Activated naive CD8-positive, alpha-beta T cell treated with anti-CD3 and anti-CD28 coated beads, Interleukin-2, amount 50 U/mL, for 24 hours (primary cell): ENCODE measurements at places on chromosomes 11 and 22.

GRCh38 chr11:114440971-114441763, 1.9 kb downstream of the REXO2 start:
- no peak for DNase-seq

DNA sequence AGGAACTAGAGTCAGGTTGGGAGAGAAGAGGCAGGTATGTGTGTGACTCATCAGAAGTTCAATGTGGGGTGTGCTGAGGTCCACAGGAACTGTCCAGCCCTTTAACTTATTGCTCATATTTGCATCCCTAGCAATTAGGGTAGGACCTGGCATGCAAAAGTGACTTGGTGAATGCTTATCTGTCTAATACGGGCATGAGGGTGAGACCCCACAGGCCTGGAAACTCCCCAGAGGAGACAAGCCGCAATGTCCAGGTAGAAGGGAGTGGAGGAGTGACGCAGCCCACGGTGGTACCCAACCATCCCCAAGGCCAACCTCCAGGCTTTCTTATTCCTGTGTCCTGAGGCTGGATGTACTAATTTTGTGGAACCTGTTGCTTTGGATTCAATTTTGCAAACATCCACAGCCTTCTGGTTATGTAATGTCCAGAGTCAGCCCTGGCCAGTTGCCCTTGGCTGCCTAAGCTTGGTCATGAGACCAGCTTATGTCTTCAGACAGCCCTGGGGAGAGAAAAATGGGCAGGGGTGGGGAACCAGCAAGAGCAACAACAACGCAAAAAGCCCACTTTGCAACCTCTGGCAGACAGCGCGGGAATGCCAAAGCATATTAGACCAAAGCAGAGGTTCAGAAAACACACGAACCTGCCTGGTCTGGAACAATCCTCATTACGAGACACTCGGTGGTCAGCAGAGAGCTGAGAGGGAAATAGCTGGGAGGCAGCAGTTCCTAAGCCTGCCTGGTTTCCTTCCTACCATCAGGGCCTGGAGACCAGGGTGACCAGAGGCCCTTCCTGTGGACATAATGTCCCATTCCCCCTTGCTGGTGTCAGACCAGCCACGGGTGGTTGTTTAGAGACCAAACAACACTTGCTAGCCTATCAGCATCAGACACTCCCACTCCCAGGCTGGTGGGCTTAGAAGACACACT, 49.3 kb downstream of the TIMP3 start:
- no peak for DNase-seq

DNA sequence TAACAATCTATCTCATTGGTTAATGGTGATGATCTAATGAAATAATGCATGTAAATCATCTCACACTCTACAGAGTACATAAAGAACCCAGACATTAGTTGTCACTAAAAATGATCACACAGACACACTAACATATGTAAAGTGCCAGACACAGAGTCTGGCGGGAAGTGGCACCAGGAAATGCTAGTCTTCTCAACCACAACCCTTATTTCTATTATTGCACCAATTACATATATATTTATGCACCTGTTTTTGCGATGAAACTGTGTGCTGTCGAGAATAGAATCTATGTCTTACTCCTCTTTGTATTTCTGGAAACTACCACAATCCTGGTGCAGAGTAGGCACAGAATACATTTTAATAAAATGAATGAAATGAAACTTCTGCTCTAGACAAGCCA, 25.9 kb upstream of the POU2AF3 start:
- no peak for DNase-seq

- no peak for DNase-seq
These were observed 14.0 kb downstream of the C11orf42 start for GRCh38 chr11:6219359-6219758.

- DNase-seq: no peak
These were observed 235.2 kb upstream of the B3GAT1 start for GRCh38 chr11:134647066-134647743.

GRCh38 chr11:1767399-1768140, 3.8 kb upstream of the CTSD start:
- no peak for DNase-seq

- DNase-seq: no peak
These were observed 15.7 kb downstream of the SPTY2D1 start for GRCh38 chr11:18618342-18619025.

- peak; percentile 20 for DNase-seq
These were observed 625 bp downstream of the EIF3D start for GRCh38 chr22:36528341-36528740.

DNA sequence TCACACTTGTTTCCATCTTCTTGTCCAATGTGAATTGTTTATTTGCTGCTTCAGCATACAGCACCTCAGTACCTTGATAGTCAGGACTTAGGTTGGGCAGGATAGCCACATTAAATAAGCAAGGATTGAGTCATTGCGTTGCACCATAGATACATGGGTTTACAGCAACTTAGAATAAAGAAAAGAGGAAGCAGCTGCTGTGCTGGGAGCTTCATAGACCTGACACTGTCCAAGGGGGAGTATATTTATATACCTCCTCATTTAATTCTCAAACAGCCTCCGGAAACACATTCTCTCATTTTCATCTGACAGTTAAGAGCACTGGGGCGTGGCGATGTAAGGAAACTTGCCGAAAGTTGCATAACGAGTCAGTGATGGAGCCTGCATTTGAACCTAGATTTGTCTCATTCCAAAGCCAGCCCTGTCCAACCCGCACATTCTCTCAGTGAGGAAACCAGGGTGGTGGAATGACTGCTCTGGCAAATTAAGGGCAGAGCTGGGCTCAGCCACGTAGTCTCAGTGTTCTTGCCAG, 42.2 kb downstream of the UBASH3B start:
- DNase-seq: no peak

- DNase-seq: no peak
These were observed 5.1 kb upstream of the ARFGAP3 start for GRCh38 chr22:42862045-42862734.

- DNase-seq: no peak
These were observed 23.5 kb downstream of the MUC6 start for GRCh38 chr11:1012740-1013630.

DNA sequence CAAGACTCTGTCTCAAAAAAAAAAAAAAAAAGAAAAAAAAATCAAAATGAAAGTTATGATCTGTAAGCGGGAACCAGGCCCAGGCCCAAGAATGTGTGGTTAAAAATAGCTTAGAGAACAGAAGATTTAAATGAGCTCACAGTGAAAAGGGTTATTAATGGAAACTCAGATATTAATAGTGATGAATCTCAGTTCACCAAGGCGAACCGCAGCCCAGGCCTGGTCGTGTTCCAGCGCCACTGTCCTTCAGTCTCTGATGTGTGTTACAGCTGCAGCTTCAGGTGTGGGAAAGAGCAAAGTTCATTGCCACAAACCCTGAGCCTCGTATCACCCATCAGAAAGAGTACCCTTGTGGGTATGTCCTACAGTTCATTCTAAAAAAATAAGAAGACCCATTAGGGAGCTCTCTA, 107.1 kb downstream of the GAB2 start:
- no peak for DNase-seq

GRCh38 chr11:24383137-24383536, 113.7 kb upstream of the LUZP2 start:
- no peak for DNase-seq

DNA sequence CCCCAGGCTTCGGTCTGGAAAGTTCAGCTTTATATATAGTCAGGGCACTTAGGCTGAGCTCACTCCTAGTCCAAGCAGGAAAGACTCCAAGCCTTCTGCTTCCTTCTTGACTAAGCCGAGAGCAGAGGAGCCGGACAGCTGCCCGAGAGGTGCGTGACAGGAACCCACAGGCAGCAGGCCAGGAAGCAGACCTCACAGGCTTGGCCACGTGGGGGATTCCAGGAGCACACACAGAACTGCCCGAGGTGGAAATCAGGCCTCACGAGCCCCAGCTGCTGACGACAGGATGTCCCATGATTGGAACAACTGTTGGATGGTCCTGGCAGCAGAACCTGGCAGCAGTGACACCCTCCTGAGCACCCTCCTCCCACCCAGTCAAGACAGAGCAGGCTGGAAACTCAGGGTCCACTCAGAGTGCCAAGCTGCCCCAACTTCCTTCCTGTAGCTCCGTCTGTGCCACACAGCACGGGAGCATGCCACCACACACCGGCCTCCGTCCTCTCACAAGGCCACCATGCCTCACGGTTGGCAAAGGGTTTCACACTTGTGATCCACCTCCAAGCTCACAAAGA, 5.4 kb downstream of the PLA2G6 start:
- DNase-seq: peak; percentile 46

DNA sequence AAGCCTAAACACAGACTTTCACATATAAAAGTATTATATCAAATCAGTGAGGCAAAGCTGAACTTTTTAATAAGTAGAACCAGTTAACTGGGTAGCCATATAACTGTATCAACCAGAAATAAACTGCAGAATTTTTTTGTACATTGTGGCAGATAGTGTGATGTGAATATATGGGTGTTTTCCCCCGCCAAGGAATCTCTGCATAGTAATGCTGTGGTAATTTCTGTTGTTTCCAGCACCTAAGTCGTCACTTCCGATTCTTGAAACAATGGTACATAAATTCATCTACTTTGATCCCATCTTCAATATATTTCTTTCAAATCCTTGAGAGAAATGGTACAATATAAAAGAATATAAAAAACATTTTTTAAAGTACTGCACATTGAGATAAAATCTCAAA, 39.6 kb downstream of the NARS2 start:
- DNase-seq: no peak

DNA sequence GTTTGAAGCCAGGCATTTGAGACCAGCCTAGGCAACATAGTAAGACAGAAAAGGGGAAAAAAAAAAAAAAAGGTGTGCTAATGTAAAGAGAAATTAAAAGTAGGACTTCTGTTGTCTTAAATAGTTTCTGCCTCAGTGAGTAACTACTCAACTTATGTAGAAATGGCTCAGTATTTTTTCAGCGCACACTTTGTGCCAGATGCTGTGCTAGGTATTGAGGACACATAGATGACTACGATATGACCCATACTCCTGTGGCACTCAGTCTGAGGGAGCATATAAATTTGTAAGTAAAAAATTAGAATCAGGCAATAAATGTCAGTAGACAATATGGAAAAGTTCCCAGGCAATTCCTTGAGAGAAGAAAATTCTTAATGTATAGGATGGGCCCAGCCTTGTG, 93.9 kb downstream of the YAP1 start:
- DNase-seq: no peak

DNA sequence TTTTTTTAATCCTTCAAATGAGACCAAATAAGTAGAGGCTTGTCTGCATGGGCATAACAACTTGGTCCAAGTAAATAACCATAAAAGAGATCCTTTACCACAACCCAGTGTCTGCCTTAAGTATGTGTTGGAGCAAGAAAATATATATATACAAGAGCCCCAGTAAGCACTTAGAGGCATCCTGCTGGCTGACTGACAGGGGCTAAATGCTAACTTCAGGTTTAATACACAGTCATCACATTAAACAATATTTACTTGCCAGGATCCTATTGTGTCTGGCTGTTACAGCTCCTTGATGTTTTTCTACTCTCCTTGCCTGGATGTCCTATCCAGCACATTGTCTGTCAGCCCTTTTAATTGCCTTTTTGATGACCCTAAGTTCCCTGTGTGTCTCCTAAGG, 37.5 kb upstream of the MMP20 start:
- DNase-seq: no peak

- no peak for DNase-seq
These were observed 99.1 kb upstream of the GRAMD1B start for GRCh38 chr11:123330948-123331347.
